ENCODE measurements at places on chromosomes 12 and 14. TPM values are rescaled to one million over a fixed set of nuclear protein-coding genes. Genes with fewer than 3 reads are reported as not detected.

AMDHD1 gene
- total RNA-seq: 2.4 TPM

TXNRD1 gene
- 111 TPM for total RNA-seq

GNB3 gene
- 2.0 TPM for total RNA-seq

NTF3 gene
- 0.79 TPM for total RNA-seq

MMP14 gene
- total RNA-seq: 201 TPM

GZMB gene
- total RNA-seq: 8.2 TPM

DEPDC4 gene
- total RNA-seq: 1.7 TPM

DTX1 gene
- 0.70 TPM for total RNA-seq

IFNG-AS1 gene
- total RNA-seq: 0.23 TPM

PAX9 gene
- 1.4 TPM for total RNA-seq

PIP4K2C gene
- 43.4 TPM for total RNA-seq

OTX2 gene
- total RNA-seq: not detected

EIF2S3B gene
- total RNA-seq: not detected

RTN1 gene
- total RNA-seq: 3.6 TPM

SEL1L gene
- total RNA-seq: 112 TPM

DBX2 gene
- total RNA-seq: not detected

KRT6C gene
- not detected for total RNA-seq

EML1 gene
- total RNA-seq: 27.0 TPM

KRT8 gene
- total RNA-seq: 583 TPM

LYZ gene
- 255 TPM for total RNA-seq

PTPRR gene
- 1.4 TPM for total RNA-seq

FAM181A gene
- not detected for total RNA-seq

ACOT4 gene
- 4.8 TPM for total RNA-seq

FCF1 gene
- 50.3 TPM for total RNA-seq

HEBP1 gene
- total RNA-seq: 79.5 TPM

GALNT6 gene
- total RNA-seq: 7.6 TPM

GPR135 gene
- 1.7 TPM for total RNA-seq

ATG2B gene
- 21.1 TPM for total RNA-seq

KLHL33 gene
- total RNA-seq: 0.31 TPM
